ENCODE measurements at places on chromosomes 16 and 17.

GRCh38 chr16:81632392-81633146 is 146.5 kb upstream of the PLCG2 start:
- peak; percentile 73 for DNase-seq

GRCh38 chr17:48046296-48046695 is 1.9 kb upstream of the NFE2L1 start:
- no peak for DNase-seq

- DNase-seq: no peak
Observed at GRCh38 chr17:17063546-17064122, 21.4 kb downstream of the MPRIP start.

DNA sequence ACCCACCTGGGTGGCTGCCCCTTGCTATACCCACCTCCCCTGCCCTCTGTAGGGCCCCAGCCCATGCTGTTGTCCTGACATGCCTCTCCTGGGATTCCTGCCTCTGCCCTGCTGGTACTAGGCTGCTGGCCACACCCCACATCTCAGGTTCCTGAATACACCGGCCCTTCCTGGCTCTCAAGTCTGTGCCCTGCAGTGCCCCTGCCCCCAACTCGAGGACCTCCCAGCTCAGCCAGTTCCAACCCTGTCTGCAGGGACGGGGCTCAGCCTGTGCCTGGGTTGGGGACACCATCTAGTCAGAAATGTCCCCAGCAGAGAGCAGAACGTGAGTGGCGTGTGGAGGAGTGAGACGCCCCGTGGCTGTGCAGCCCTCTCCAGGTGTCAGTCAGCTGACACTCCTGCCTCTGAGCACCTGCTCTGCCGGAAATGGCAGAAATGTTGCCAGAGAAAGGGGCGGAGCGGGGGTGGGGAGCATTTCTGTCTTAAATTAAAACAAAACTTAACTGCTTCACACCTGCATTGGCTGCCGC is 28.7 kb downstream of the ACSF3 start:
- peak; percentile 37 for DNase-seq

GRCh38 chr17:13597723-13598347 is 3.9 kb downstream of the HS3ST3A1 start:
- DNase-seq: peak; percentile 9

GRCh38 chr17:64779376-64780095 is 117.4 kb upstream of the SMURF2 start:
- no peak for DNase-seq

DNA sequence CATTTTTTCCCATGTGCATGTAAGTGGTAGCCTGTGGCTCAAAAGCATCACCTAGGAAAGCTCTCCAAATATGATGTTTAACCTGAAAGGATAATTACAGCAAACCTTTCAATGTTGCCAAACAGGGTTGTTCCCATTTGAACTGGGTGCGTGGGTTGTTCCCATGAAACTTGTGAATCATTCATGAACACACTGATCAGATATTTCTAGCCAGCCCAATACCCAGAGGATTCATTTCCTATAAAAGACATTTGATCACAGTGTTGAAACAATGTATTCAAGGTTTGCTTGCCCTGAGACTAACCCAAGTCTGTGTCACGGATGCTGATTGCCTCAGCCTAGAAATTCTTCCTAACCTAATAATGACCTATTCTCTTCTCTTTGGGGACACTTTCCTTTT is 12.9 kb downstream of the KRT39 start:
- DNase-seq: no peak

GRCh38 chr16:48014349-48015135 is 141.3 kb downstream of the ABCC12 start:
- no peak for DNase-seq

DNA sequence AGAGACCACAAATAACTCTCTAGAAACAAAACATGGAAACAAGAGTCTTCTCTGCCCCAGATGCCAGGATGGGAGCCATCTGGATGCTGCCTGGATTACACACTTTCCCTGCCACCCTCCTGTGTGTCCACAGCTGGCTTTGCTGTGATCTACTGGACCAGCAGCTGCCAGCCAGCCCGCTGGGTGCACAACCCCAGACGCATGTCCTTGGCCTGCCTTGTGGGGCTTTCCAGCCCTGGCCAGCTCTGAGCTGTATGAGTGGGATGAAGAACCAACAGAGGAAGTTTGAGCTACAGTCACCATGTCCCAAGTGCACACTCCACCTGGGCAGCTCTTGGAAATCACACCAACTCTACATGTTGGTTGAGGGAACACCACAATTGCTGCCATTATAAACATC is 57.0 kb upstream of the TNRC6C start:
- no peak for DNase-seq

GRCh38 chr17:676060-676700 is 38.5 kb downstream of the VPS53 start:
- DNase-seq: no peak

GRCh38 chr16:27760789-27761176 is 210.8 kb downstream of the KATNIP start:
- no peak for DNase-seq

DNA sequence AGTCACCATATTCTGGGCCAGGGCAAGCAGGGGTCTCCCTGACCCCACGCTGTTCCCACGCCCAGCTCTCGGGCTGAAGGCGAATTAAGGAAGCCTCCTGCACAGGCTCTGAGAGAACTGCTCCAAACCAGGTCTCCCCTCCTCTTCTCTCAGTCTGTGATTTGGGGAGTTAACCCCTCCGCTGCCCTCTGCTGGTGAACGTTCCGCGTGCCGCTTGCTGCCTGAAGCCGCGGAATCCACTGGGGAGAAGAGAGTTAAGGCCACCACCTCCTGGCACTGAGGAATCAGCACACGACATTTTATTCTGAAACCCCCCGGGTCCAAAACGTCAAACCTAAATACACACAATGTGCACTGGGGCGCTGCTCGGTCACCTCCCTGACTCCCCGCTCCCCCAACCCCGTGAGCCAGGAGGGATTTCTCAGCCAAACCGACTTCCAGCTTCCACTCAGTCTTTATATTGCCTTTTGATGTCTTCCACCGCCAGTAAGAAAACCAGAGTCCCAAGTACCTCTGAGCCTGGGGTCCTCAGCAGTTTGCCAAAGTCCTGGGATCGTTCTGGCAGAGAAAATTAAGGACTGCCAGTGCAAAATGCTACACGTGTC is 54.4 kb upstream of the RCVRN start:
- DNase-seq: no peak

- DNase-seq: no peak
Observed at GRCh38 chr16:27434141-27435051, 32.4 kb downstream of the IL21R start.

GRCh38 chr16:15898654-15899053 is 10.3 kb upstream of the CEP20 start:
- DNase-seq: no peak

DNA sequence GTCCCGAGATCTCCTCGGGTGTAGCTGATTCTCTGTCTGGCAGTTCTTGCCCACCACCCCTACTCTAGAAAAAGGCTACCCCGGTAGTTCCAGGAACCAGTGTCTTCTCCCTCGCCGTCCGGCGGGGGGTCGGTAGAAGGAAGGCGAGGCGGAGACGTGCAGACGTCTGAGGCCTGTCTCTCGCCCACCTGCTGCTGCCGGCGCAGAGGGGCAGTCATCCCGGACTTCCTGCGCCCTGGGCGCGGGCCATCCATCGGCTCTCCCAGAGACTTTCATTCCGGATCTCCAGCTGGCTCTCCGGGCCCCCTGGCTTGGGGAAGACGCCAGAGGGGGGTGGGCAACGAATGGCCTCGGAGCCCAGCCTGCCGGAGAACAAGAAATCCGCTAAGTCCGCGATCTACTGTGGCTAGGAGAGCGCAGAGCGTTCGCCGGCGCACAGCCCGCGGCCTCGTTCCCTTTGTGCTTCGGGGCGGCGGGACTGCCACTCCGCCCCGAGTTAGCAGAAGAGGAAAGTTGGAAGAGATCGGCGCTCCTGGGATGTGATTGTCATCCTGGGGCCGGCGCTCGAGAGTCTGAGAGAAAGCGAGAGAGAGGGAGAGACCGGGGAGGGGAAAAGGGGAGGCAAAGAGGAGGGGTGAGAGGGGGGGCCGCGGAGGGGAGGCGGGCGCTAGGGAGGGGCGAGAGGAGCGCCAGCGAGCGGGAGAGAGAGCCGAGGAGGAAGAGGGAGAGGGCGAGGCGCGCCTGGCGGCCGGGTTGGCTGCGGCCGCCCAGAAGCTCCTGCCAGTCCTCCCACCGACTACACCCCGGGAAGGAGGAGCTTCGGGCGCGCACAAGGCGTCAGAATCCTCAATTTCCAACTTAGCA is at the start of gene IRX5:
Gene IRX5, plus strand, starts transcription at position 861 of the 864 bp plus-strand sequence. CDS start 334 bp downstream, outside the sequence.
- peak; percentile 8 for DNase-seq

- no peak for DNase-seq
Observed at GRCh38 chr16:88697831-88698615, 8.2 kb downstream of the RNF166 start.

- no peak for DNase-seq
Observed at GRCh38 chr17:42246515-42246914, 29.7 kb downstream of the STAT5B start.

Measured in stimulated activated naive CD4-positive, alpha-beta T cell treated with Interleukin-2 at 50 U/mL for 16 hours (primary cell).